ENCODE measurements at places on chromosomes 13 and 19.

DNA sequence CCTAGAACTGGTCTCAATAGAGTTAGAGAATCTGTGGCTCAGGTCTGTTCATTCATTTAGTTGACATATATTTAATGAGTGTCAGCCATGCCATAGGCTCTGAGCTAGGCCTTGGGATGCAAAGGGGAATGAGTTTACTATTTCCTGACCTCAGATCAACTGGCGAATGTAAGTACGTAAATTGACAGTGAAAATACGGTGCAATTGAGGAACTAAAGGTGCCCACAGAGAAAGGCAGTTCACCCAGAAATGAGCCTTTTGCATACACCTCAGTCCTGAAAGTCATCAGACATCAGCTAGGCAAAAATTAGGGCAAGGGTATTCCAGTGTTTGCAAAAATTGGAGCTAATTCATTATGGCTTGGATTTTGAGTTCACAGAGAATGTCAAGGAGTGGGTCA is 20.6 kb upstream of the UPF3A start:
- DNase-seq: no peak

DNA sequence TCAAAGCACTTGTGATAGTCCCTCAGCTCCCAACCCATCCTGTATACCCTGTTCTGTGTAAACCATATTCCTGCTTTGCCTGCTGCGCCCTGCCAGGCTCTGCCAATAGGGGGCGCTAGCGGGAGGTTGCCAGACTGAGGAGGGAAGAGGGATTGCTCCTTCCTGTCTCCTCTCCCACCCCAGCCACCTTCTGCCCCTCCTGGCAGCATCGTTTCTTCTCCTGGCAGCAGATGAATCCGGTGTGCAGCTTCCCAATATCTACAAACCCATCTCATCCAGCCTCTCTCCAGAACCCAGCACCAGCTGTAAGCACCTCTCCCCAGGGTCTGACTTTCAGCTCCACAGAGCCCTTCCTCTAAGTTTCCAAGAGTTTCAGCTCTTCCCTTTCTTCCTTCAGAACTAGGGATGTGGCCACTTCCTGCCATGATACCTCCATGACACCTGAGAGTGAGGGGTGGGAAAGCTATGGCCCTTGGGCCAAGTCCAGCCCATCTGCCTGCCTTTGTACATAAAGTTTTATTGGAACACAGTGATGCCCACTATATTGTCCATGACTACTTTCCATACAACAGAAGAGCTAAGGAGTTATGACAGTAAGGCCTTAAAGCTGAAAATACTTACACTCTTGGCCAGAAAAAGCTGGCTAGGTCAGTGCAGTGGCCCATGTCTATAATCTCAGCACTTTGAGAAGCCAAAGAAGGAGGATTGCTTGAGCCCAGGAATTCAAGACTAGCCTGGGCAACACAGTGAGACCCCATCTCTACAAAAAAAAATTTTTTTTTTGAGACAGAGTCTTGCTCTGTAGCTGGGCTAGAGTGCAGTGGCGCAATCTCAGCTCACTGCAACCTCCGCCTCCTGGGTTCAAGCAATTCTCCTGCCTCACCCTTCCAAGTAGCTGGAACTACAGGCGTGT is 34.5 kb upstream of the ATP1A3 start:
- no peak for DNase-seq

- DNase-seq: no peak
Observed at GRCh38 chr19:43525836-43526771, 897 bp downstream of the ETHE1 start.

DNA sequence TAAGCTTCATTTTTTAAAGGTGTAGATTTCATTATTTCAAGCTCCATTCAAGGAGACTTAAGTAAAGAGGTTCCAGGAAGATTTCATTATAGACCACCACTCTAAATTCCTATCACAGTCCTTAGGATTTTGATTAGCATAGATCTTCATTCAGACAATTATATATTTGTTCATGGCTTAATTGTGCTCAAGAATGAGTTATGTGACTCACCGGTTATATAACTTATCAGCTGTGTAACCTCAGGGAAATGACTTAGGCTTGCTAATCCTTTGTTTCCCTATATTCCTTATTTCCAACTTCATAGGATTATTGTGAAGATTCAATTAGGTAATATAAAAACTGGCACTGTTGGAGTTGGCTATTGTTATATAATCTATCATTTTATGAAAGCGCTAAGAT is 632.8 kb upstream of the SPRY2 start:
- no peak for DNase-seq

GRCh38 chr19:44767295-44768180 is 10.2 kb upstream of the CBLC start:
- no peak for DNase-seq

- DNase-seq: no peak
Observed at GRCh38 chr13:19838865-19839275, 24.6 kb downstream of the ZMYM5 start.

DNA sequence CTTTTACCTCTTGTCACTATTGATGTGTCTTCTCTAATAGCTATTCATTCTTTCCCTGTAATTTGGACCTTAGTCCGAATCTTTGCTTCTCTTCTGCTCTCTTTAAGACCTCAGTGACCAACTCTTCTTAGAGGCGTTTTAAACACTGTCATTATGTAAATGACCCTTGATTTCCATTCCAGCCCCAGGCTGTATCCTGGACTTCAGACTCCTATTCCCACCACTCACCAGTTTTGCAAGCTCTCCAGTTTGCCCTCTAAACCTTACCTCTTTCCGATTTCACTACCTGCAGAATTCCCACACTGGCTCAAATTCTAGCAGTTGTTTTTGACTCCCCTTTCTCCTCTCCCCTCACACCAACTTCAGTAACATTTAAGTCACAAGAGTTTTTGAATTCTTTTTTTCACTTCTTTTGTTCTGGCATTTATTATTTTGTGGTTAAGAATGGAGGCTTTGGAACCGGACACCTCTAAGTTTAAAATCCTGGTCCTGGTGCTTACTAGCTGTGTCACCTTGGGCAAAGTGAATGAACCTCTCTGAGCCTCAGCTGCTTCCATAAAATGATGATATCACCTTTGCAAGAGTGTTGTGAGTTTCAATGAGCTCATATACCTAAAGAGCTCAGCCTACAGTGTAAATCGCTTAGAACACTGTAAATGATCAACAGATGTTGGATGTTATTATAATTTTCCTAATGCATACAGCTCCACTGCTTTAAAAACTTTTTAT is 13.6 kb upstream of the HMGB1 start:
- DNase-seq: no peak

DNA sequence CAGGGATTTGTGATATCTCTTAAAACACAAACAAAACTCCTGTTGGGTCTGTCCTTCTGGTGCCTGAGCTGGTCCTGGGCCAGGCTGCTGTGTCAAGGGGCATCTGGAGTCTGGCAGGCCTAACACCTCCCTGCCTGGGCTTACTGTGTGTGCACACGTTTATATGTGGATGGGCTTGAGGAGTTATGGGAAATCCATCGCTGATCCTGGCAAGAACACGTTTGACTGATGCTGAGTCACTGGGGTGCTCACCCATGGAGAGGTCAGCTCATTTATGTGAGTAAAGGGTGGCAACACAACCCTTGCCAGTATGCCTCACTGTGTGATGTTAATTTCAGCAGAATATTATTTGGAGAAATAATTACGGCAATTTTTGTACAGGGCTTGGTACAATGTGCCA is 44.5 kb upstream of the PCDH8 start:
- no peak for DNase-seq

DNA sequence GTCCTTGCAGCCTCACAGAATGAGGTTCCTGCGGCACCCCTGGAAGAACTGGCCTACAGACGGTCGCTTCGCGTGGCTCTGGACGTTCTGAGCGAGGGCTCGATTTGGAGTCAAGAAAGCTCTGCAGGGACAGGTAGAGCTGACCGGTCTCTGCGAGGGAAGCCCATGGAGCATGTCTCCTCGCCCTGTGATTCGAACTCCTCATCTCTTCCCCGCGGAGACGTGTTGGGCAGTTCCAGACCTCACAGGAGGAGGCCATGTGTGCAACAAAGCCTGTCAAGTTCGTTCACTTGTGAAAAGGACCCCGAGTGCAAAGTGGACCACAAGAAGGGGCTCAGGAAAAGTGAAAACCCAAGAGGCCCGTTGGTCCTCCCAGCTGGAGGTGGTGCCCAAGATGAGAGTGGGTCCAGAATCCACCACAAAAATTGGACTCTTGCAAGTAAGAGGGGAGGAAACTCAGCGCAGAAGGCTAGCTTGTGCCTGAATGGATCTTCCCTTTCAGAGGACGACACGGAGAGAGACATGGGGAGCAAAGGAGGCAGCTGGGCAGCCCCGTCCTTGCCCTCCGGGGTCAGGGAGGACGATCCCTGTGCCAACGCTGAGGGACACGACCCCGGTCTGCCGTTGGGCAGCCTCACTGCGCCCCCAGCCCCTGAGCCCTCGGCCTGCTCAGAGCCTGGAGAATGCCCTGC is 23.4 kb upstream of the NDUFS7 start:
- DNase-seq: no peak

DNA sequence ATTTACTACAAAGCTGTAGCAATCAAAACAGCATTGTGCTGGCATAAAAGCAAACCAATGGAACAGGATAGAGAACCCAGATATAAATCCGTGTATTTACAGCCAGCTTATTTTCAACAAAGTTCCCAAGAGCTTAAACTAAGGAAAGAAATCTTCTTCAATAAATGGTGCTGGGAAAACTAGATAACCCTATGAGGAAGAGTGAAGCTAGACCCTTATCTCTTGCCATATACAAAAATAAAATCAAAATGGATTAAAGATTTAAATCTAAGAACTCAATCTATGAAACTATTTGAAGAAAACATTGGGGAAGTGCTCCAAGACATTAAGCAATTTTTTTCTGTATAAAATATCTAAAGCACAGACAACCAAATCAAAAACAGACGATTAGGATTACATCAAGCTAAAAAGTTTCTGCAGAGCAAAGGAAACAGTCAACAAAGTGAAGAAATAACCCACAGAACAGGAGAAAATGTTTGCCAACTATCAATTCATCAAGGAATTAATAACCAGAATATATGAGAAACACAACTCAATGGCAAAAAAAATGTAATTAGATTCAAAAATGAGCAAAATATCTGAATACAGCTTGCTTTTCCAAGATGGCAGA is 480.7 kb downstream of the LMO7 start:
- no peak for DNase-seq

GRCh38 chr13:73722120-73722519 is 412.1 kb downstream of the KLF12 start:
- DNase-seq: no peak

DNA sequence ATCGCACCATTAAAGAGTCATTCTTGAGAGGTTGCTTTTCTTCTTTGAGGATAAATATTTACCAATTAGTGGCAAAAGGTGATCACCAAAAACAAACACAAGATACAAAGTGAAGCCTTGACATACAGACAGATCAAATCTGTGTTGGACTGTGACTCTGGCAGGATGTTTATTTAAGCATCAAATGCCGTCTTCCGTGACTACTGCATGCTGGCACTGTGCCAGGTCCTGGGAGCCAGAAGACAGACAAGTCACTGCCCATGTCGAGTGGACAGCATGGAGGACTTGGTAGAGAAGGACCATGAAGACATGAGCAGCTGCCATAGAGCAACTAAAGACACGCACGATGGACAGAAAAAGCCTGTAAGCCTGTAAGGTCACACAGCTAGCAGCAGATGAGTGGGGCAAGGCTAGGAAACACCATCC is 92.8 kb upstream of the FARP1 start:
- DNase-seq: peak; percentile 45

DNA sequence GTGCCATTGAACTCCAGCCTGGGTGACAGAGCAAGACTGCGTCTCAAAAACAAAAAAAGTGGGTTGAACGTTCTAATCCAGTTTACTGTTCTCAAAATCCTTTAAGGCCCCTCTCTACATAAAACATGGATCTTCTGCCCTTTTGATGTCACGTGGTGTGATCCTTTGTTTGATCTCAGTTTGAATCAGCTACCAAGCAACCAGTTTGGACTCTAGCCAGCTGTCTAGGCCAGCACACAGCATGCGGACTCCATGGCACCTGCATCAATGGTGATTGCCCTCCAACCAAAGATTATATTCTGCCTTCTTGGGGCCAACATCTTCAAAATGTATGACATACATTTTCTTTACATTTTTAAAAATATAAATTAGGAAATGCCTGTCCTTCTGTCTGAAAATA is 365.4 kb downstream of the NDFIP2 start:
- no peak for DNase-seq

DNA sequence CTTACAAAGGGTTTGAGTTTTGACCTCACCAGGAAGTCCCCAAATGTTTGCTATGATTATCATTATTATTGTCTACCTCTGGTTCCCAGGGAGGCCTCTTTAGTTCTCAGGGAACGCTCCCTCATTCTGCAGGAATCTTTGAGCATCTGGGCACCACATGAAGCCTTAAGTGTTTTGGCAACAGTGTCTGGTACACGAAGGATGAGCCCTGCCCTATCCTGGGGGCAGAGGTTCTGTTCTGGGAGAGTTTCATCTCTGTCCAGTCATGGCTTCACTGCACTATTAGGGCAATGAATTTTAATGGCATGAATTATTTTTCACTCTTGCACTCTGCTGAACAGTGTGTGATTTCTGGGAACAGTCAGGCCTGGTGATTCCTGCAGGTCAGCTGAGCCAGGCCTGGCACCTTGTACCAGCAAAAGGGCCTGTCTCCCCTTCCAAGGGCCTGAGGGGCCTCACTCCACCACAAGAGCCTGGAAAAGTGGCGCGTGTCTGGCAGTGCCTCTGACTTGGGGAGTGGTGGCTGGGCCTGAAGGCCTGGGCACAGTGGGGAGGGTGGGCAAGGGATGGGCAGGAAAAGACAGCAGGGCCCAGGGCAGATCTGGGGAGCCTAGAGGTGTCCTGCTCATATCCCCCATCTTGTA is 4.6 kb downstream of the FAM187B start:
- no peak for DNase-seq

GRCh38 chr13:79346300-79346914 is 59.6 kb downstream of the RBM26 start:
- DNase-seq: no peak

DNA sequence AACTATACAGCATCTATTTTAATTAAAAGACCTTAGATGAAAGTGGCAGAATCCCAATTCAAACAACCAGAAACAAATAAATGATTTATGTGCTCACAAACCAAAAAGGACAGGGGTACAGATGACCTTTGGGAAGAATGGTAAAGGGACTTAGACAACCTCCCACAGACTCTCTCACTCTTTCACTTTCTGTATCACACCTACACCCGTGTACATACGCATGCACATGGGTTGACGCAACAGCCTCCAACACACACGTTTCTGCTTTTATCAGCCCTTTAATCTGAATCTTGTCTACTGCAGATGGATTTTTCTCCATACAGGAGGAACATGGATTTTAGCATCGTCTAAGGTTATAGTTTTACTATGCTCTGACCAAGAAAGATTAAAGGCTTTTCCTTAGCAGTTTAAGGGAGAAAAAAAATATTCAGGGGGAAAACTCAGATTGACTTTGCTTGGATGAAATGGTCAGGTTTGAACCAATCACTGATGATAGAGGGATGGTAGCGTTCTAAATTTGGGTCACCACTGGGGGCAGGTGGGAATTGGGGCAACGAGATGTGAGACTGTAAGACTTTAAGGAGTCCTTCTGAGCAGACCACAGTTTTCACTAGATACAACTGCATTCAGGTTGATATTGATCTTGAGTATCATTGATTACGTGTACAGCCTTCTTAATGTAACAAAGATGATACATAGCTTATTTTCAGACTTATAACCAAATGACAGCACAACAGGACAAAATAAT is 166.1 kb downstream of the ITGBL1 start:
- DNase-seq: no peak

Data from NCI-H187 (cell line).